Naive thymus-derived CD8-positive, alpha-beta T cell (primary cell): ENCODE measurements at places on chromosomes 11 and 22. TPM values are rescaled to one million over a fixed set of nuclear protein-coding genes. Genes with fewer than 3 reads are reported as not detected.

The ARHGAP32 gene
- 0.85 TPM for polyA plus RNA-seq

- H3K4me3 ChIP-seq = peak overlapping the region; percentile 74
- no peaks in the 10 kb centered on the region for H3K36me3 ChIP-seq
- peak overlapping the region; percentile 95 for H3K27ac ChIP-seq
- no peak for DNase-seq
Measured at GRCh38 chr11:48003926-48004325, 23.6 kb downstream of the PTPRJ start.

- no peak overlapping the region for H3K27ac ChIP-seq
- H3K36me3 ChIP-seq = no peaks in the 10 kb centered on the region
Measured at GRCh38 chr11:8810540-8811301, 100.3 kb upstream of the AKIP1 start.

GRCh38 chr11:5625281-5625680 is 480 bp downstream of the TRIM34 start:
- H3K4me1 ChIP-seq = peaks cover 50% of the 10 kb centered on the region
- H3K27ac ChIP-seq = peak overlapping the region; percentile 98
- peaks cover 9% of the 10 kb centered on the region for H3K36me3 ChIP-seq
- H3K27me3 ChIP-seq = no peaks in the 10 kb centered on the region
- DNase-seq = no peak

GRCh38 chr11:7080900-7081299 is 7.9 kb upstream of the RBMXL2 start:
- no peaks in the 10 kb centered on the region for H3K36me3 ChIP-seq
- H3K4me1 ChIP-seq = no peaks in the 10 kb centered on the region
- peaks cover 7% of the 10 kb centered on the region for H3K27me3 ChIP-seq

DNA sequence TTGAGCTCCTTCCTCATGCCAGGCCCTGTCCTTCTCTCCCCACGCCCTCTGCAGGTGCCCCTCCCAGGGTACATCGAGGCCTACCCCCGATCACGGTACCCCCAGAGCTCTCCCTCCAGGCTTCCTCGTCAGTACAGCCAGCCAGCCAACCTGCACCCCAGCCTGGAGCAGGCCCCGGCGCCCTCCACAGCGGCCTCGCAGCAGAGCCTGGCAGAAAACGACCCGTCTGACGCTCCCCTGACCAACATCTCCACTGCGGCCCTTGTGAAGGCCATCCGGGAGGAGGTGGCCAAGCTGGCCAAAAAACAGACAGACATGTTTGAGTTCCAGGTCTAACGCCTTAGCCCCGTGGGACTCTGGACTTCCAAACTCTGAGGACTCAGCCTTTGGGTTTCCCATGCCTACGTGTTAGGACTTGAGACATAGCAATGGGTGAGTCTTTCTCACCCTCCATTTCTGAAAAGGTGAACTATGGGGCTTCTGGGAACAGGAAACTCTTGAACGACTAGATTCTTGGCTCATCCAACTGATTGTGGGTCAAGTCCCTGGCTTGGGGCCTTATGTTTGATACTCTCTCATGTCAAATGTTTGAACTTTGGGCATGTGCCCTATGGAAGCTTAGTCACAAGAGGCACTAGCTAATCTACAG is 32.7 kb downstream of the C11orf91 start:
- no peaks in the 10 kb centered on the region for H3K4me1 ChIP-seq
- H3K4me3 ChIP-seq = no peak overlapping the region
- H3K27me3 ChIP-seq = peaks cover 11% of the 10 kb centered on the region
- H3K36me3 ChIP-seq = no peaks in the 10 kb centered on the region
